ENCODE measurements at places on chromosomes 4 and X. TPM values are rescaled to one million over a fixed set of nuclear protein-coding genes. Genes with fewer than 3 reads are reported as not detected.

The NEUROG2 gene
- not detected for total RNA-seq

GRCh38 chr4:87322754-87323153 is at the start of gene HSD17B13:
TSS of gene HSD17B13 (minus strand) at chr4:87322882. CDS start at chr4:87322841, 41 bp downstream.
- no peak within 1 kb of the TSS for H3K27ac ChIP-seq
- H3K4me1 ChIP-seq: no peaks in the 10 kb centered on the region
- H3K27me3 ChIP-seq: no peaks in the 10 kb centered on the region

GRCh38 chr4:130524057-130524456 is 1428.1 kb downstream of the C4orf33 start:
- no peaks in the 10 kb centered on the region for H3K36me3 ChIP-seq
- H3K4me1 ChIP-seq: no peaks in the 10 kb centered on the region
- H3K27ac ChIP-seq: no peak overlapping the region
- H3K4me3 ChIP-seq: no peak overlapping the region
- H3K27me3 ChIP-seq: no peaks in the 10 kb centered on the region

DNA sequence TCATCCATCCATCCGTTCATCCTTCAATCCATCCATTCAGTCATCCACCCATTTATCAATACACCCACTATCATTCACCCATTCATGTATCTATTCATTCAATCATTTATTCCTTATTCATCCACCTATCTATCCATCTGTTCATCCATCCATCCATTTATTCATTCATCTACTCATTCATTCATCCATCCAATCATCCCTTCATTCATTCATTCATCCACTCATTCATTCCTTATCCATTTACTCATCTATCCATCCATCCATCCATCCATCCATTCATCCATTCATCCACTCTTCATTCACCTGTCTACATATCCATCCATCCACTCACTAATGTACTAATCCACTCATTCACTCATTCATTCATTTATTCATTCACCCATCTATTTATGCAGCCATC is 9.5 kb downstream of the P2RY8 start:
- no peak overlapping the region for H3K4me3 ChIP-seq
- no peaks in the 10 kb centered on the region for H3K4me1 ChIP-seq
- no peak for DNase-seq
- H3K27me3 ChIP-seq: no peaks in the 10 kb centered on the region
- no peak overlapping the region for H3K27ac ChIP-seq

GRCh38 chrX:119015407-119016237 is 41.2 kb downstream of the LONRF3 start:
- no peak overlapping the region for H3K4me3 ChIP-seq
- H3K27me3 ChIP-seq: no peaks in the 10 kb centered on the region
- no peak overlapping the region for H3K27ac ChIP-seq
- H3K4me1 ChIP-seq: no peaks in the 10 kb centered on the region
- H3K36me3 ChIP-seq: peaks cover 20% of the 10 kb centered on the region

- H3K27ac ChIP-seq: no peak overlapping the region
- H3K36me3 ChIP-seq: no peaks in the 10 kb centered on the region
- no peaks in the 10 kb centered on the region for H3K27me3 ChIP-seq
- no peak for DNase-seq
These were observed 124.0 kb upstream of the STIM2 start for GRCh38 chr4:26736621-26737020.

GRCh38 chr4:122131562-122132157 is 20.5 kb upstream of the BLTP1 start:
- no peaks in the 10 kb centered on the region for H3K27me3 ChIP-seq
- H3K4me1 ChIP-seq: no peaks in the 10 kb centered on the region
- no peak overlapping the region for H3K27ac ChIP-seq
- H3K4me3 ChIP-seq: no peak overlapping the region

- no peaks in the 10 kb centered on the region for H3K4me1 ChIP-seq
- DNase-seq: no peak
- H3K27me3 ChIP-seq: no peaks in the 10 kb centered on the region
- no peak overlapping the region for H3K4me3 ChIP-seq
- H3K36me3 ChIP-seq: no peaks in the 10 kb centered on the region
These were observed 253.6 kb downstream of the CBLL2 start for GRCh38 chrX:22526339-22526738.

DNA sequence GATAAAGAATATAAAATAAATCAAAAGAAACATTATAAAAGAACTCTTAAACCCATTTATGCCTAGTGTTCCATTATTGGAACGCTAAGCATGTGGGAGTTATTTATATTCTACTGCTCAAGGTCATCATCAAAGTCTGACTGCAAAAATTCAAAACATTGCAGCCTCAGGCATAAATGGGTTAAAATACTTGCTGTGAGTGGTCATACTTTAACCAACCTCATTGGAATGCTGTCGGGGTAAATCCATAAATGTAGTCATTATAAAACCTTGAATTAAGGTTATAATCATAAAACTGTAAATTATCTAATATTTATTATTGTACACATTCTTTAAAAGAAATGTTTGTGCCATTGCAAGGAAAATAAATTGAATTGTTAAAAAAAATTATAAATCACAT is 55.0 kb downstream of the RPS6KA6 start:
- H3K4me3 ChIP-seq: no peak overlapping the region
- no peak overlapping the region for H3K27ac ChIP-seq
- H3K36me3 ChIP-seq: no peaks in the 10 kb centered on the region
- no peak for DNase-seq
- no peaks in the 10 kb centered on the region for H3K27me3 ChIP-seq
- H3K4me1 ChIP-seq: no peaks in the 10 kb centered on the region

- DNase-seq: no peak
- no peaks in the 10 kb centered on the region for H3K36me3 ChIP-seq
- H3K27me3 ChIP-seq: no peaks in the 10 kb centered on the region
- H3K4me1 ChIP-seq: no peaks in the 10 kb centered on the region
- H3K27ac ChIP-seq: no peak overlapping the region
These were observed 64.2 kb downstream of the TET2 start for GRCh38 chr4:105210916-105211315.

DNA sequence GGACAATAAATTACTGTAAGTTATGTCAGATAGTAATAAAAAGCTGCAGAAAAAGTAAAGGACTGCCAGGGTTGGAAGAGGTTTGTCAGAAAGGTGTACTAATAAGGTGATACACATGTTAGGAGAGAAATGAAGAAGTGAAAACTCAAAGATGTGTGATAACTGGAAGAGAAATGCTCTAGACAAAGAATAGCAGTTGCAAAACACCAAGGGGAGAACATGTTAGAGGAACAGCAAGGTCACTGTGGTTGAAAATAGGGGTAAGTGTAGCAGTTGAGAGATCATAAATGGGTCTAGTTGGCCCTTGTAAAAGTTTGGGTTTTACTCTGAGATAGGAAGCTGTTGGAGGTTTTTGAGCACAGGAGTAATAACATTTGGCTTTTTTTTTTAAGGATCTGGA is 46.9 kb downstream of the HSPA4L start:
- H3K4me1 ChIP-seq: no peaks in the 10 kb centered on the region
- no peak overlapping the region for H3K27ac ChIP-seq
- no peaks in the 10 kb centered on the region for H3K36me3 ChIP-seq
- DNase-seq: no peak

DNA sequence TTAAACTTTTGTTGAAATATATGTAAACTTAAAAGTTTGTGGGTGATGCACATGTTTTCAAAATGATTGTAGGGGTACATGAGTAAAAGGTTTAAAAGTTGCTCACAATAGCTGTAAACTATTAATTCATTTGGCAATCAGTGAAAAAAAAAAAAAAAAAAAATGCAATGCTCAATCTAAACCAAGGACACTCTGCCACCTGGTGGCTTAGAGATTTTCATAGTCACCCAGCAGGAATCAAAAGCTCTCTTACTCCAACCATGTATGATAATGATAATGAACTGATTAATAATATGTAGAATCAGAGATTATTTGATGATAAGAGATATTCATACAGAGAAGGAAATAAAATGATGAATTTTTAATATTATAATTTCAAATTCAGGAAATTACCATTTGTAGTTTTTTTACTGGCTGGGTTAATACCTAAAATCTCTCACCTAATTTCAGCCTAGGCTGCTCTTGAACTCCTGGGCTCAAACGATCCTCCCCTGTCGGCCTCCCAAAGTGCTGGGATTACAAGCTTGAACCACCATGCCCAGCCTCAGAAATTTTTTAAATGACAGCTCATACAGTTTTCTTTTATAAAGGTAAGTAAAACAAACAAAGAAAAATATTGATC is 46.9 kb upstream of the SLC25A4 start:
- H3K36me3 ChIP-seq: no peaks in the 10 kb centered on the region
- H3K4me1 ChIP-seq: no peaks in the 10 kb centered on the region
- no peak overlapping the region for H3K4me3 ChIP-seq
- DNase-seq: peak; percentile 39
- no peaks in the 10 kb centered on the region for H3K27me3 ChIP-seq

DNA sequence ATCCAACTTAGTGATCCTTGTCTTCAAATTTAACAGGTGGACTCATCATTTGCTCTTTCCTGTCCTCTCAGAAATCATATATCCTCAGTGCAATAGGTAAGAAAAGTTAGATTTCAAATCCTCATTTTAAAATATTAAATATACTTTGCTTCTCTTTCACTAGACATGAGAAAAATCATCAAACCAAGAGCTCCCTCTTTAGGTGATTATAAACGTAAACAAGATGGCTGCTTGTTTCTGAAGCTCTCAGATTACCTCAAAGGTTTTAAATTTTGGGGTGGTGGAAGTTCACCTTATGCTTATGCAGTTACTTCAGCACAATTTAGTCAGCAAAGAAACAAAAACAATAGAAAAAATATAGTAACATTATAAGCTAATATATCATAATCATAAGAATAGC is 27.3 kb downstream of the CSN3 start:
- no peak overlapping the region for H3K4me3 ChIP-seq
- H3K4me1 ChIP-seq: no peaks in the 10 kb centered on the region
- DNase-seq: no peak
- H3K27me3 ChIP-seq: no peaks in the 10 kb centered on the region
- H3K36me3 ChIP-seq: no peaks in the 10 kb centered on the region

DNA sequence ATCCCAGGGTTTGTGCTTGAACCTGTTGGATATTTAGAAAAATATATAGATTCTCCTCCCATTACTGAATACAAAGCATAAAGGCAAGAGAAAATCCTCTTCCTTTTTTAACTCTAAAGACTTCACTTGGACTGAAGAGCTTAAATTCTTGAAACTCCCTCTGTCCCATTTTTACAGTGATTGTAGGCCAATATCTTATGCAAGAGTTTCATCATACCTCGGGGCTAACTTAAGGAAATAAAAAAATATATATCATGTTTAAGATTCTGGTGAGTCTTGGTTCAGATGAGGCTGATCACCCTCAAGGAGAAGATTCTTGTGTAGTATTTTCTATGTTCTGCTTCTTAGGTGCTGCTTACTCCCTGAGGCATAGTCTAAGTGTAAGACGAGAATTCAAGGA is 1449.6 kb downstream of the C4orf33 start:
- H3K27ac ChIP-seq: no peak overlapping the region
- H3K4me3 ChIP-seq: no peak overlapping the region
- no peak for DNase-seq
- no peaks in the 10 kb centered on the region for H3K4me1 ChIP-seq
